ENCODE measurements at places on chromosomes 1 and 21.

DNA sequence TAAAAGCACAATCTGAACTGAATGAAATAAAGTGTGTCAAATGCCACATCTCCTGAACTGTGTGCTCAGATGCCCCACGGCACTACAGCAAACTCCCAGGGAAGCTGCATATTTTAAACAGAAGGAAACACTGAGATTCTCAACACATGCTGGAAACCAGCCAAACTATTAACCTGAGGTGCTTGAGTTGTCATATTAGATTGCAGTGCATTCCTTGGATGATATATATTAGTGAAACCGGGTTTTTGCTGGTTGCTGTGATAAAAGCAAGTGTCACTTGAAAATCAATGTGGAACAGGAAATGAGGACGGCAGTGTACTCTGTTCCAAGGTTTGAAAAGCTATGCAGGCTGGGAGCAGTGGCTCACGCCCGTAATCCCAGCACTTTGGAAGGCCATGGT, 8.7 kb downstream of the SYNJ1 start:
- DNase-seq: no peak

- no peak for DNase-seq
These were observed 66.5 kb downstream of the KCNAB2 start for GRCh38 chr1:6111991-6112689.

DNA sequence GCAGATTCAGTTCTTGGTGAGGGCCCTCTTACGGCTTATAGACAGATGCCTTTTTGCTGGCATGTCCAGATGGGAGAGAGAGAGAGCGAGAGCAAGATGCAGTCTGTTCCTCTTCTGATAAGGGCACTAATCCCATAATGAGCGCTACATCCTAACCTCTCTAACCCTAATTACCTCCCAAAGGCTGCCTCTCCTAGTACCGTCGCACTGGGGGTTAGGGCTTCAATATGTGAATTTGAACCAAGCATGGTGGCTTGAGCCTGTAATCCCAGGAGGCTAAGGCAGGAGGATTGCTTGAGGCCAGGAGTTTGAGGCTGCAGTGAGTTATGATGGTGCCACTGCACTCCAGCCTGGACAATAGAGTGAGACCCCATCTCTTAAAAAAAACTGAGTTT, 10.5 kb upstream of the SDE2 start:
- DNase-seq: no peak

DNA sequence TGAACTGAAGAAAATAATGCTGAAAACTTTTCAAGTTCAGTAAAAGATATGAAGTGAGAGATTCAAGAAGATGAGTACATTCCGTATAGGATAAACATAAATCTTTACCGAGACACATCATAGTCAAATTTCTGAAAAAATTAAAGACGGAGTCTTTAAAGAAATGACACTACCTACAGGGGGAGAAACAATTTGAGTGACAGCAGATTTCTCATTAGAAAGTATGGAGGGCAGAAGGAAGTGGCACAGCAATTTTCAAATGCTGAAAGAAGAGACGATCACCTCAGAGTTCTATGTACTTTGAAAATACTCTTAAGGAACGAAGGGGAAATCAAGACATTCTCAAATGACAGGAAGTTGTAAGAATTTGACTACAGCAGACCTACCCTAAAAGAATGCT, 271.2 kb downstream of the ZP4 start:
- no peak for DNase-seq

DNA sequence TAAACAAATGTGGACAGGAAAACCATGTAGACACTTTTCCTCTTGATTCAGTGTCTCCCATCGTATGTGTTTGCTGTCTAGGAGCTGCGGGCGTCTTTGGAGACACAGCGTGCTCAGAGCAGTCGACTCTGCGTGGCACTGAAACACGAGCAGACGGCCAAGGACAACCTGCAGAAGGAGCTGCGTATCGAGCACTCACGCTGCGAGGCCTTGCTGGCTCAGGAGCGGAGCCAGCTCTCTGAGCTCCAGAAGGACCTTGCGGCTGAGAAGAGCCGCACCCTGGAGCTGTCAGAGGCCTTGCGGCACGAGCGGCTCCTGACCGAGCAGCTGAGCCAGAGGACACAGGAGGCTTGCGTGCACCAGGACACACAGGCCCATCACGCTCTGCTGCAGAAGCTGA, 27.2 kb upstream of the DIP2A start:
- DNase-seq: no peak

- no peak for DNase-seq
These were observed 63.7 kb downstream of the MAP10 start for GRCh38 chr1:232868793-232869491.

GRCh38 chr1:212430955-212431394, 1.7 kb upstream of the NENF start:
- DNase-seq: no peak

GRCh38 chr1:231099996-231100767, 60.1 kb upstream of the FAM89A start:
- no peak for DNase-seq

- DNase-seq: no peak
These were observed 56.2 kb upstream of the PRRC2C start for GRCh38 chr1:171429137-171429536.

DNA sequence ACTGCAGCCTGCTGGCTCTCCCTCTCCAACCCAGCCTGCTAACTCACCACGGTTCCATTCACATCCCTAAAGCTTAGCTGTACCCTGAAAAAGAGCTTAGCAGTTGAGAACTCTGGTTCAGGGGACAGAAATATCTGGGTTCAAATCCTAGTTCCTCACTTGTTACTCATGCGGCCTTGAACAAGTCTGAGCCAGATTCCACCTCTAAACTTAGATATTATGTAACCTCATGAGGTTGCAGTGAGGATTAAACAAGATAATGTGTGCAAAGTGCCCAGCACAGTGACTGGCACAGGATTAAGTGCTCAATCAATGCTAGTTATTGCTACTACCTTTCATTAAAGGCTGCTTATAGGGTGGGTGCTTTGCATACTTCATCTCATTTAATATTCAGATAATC, 41.3 kb upstream of the DHCR24 start:
- no peak for DNase-seq

GRCh38 chr1:22689505-22689904, 21.1 kb upstream of the EPHB2 start:
- no peak for DNase-seq

GRCh38 chr1:20492751-20493150, 6.7 kb upstream of the CAMK2N1 start:
- DNase-seq: no peak

DNA sequence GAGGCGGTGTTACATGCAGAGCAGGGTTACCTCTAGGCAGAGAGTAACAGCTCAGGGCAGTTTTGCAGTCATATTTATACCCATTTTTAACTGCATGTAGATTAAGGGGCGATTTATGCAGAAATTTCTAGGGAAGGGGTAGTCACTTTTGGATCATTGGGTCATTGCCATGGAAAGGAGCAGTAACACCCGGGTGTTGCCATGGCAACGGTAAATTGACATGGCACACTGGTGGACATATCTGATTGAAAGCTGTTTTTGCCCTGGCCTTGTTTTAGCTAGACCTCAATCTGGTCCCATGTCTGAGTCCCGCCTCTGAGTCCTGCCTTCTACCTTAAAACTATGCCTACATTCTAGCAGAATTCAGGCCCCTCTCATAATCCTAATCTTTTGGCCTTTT, 11.8 kb upstream of the USP1 start:
- no peak for DNase-seq

- no peak for DNase-seq
These were observed 68.2 kb downstream of the POFUT2 start for GRCh38 chr21:45219517-45219916.

DNA sequence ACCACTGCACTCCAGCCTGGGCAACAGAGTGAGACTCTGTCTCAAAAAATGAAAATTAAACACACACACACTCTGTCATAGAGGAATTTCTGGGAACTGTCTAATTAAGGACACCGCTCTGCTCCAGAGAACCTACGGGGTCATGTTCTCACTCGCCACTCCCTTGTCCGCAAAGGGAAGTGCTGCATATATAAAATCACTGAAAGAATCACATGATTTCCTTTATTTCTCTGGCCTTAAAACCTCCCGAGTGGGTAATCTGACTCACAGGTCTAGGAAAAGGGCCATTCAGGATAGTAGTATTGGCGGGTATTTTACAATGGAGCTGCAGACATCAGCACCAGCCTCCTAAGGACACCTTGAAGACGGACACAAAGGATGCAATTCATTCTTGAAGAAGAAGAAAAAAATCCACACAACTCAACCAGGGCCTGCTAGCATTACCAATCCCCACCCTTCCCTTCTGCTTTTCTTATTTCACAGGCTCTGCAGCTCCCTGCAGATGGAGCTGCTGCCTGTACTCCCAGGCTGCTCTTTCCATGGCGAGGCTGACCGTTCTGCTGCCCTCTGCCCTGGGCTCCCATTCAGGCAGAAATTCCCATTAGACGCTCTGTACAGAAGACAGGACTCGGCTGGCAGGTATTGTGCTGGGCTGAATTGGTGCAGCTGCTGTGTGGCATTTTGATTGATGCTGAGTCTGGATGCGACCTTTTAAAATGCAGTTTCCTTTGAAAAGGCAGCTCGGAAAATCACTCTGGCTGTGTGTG, 53.3 kb upstream of the FAM89A start:
- no peak for DNase-seq

GRCh38 chr21:36587388-36587787, 107.5 kb upstream of the CLDN14 start:
- DNase-seq: no peak

DNA sequence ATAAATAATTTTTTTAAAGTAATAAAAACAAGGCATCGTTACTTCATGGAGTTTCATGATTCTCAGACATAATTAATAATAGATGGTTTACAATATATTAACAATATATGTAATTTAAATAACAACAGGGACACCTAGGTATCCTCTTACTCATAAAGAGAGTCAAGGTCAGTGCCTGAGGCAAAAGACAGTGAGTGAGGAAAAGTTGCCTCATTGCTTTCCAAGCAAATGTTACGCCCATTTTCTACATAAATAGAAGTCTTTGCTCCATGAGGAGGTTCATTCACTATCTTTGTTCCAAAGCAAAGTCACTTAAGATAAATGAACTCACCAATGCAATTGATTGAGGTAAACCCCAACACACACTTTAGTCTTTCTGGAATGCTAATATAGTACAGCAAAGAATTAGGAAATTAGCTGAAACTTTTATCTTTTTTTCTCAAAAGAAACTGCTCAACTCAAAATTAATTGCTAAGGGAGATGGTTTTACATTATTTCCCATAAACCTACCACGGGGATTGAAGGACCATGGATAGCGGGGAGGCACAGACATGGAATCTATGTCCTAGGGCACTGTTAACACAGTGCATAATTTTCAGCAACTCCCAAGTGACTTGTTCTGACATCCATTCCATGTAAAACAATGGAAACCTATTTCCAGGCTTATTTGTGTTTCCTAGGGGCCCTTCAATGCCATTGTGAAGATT, 19.6 kb downstream of the BCL9 start:
- DNase-seq: no peak

- no peak for DNase-seq
These were observed 39.3 kb upstream of the COL6A2 start for GRCh38 chr21:46058431-46059145.

DNA sequence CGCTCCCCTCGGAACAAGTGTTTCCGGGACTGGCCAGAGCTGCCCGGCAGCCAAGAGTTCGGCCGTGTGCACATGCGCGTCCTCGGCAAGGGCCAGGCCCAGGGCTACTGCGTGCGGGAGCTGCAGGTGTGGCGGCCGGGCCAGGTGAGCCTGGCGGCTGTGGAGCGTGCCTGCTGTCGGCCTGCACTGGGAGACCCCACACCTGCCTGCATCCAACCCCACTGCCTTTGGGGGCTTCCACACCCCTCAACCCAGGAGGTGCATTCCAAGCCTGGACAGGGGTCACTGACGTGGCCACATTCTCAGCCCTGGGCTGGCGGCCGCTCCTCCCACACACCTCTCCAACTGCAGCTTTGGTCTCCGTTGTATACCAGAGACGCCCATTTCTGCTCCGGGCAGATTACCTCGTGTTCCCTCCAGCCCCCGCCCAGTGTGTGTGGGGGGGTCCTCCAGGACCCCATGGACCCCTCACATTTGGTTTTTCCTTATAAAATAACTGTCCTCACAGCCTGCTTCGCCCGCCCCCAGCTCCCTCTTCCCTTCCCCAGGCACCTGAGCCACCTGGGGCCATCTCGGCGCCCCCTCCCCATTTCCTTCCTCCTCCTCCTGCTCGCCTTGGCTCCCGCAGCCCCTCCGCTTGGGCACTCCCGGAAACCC, 6.1 kb downstream of the RNF223 start:
- DNase-seq: no peak

- DNase-seq: no peak
These were observed 42.4 kb upstream of the FMO2 start for GRCh38 chr1:171142416-171143385.

- DNase-seq: no peak
These were observed 48.7 kb downstream of the ROR1 start for GRCh38 chr1:63822540-63822939.

DNA sequence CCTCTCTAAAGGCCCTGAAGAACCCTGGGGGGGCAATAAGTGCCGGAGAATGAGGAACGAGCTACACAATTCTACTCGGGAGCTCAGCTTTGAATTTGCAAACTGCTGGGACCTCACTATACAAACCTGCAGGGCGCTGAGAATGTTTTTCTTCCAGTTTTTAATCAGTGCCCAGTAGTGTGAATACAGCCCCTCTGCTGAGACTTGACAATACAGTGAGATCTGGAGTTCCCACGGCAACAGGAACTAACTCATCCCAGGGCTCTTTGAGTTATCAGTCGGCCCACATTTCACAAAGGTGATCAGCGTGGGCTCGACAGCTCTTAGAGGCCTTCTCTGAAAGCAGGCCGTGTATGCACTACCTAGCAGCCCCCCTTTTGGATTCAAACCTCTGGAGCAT, 41.7 kb downstream of the TMEM53 start:
- DNase-seq: no peak

DNA sequence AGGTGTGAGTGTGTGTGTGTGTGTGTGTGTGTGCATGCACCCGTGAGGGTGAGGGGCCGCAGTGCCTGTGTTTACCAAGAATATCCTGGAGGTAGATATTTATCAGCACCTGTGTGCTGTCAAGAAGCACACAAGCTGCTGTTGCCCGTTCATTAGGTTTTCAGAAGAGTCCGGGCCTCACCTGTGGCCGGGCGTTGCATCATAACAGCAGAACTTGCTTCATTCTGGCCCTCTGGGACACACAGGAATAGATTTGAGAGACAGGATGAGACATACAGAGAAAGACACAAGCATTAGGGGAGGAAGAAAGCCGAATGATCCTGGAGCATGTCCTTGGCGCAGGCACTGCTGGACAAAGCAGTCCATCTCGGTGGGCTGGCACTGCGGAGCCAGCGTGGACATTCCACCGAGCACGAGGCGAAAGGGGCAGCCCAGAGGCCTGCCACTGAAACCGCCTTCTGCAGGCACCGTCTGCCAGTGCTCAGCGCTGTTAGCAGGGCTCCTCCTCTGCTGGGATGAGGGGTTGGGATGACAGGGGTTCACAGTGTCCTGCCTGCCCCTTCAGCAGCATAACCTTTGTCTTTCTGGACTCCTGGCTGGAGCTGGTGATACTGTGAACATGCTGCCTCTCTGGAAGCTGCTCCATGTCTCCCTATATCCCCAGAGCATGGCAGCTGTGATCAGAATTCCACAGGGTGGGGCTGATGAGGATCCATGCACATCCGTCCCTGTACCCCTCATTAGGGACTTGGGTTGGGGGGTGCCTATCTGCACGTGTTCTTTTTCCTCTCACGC, 81.1 kb downstream of the PEX14 start:
- DNase-seq: no peak

- DNase-seq: no peak
These were observed 2.0 kb downstream of the IFFO2 start for GRCh38 chr1:18954270-18955071.

- DNase-seq: no peak
These were observed 51.3 kb downstream of the MAP10 start for GRCh38 chr1:232856541-232856940.

Measured in stimulated activated CD8-positive, alpha-beta memory T cell treated with anti-CD3 and anti-CD28 coated beads, Interleukin-2, amount 100 ng/mL, for 1 hour (primary cell).